ENCODE measurements at places on chromosomes 12 and 14.

GRCh38 chr12:110920324-110920910 is at the start of gene MYL2:
Gene MYL2, minus strand, starts transcription at chr12:110920579. Its CDS starts 50 bp downstream, at chr12:110920529.
- DNase-seq: no peak

- no peak for DNase-seq
These were observed 5.6 kb upstream of the HEBP1 start for GRCh38 chr12:13005649-13006048.

- no peak for DNase-seq
These were observed 17.6 kb upstream of the RNASE3 start for GRCh38 chr14:20873370-20874177.

DNA sequence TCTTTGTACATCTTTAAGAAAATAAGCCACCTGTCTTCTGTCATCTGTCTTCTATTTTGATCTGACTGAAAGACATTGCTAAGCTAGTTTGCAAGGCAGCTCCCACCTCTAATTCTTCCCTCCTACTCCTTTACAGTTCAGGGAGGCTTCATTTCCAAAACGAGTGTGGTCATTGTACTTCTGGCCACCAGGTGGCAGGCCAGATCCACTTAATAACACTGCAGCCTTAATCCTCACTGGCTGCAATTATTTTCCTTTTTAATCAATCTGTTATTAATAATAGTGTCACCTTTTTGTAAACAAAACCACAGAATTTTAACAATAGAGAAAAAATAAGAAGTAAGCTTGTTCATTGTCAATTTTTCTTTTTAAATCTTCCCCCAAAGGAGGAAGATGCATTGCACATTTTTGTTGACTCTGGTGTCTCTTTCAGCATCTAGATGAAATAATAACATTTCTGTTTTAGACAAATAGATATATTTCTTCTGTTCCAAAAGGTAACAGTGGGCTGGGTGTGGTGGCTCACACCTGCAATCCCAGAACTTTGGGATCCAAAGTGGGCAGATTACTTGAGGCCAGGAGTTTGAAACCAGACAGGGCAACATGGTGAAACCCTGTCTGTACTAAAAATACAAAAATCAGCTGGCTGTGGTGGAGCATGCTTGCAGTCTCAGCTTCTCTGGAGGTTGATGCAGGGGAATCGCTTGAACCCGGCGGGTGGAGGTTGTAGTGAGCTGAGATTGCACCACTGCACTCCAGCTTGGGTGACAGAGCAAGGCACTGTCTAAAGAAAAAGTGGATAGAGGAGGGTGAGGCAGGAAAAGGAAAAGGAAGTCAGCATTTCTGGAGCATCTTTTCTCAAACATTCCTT is 23.3 kb downstream of the GABARAPL1 start:
- peak; percentile 12 for DNase-seq

GRCh38 chr12:2710701-2711100 is 84.1 kb upstream of the FKBP4 start:
- no peak for DNase-seq

GRCh38 chr12:12645485-12645884 is 33.8 kb downstream of the CREBL2 start:
- no peak for DNase-seq

DNA sequence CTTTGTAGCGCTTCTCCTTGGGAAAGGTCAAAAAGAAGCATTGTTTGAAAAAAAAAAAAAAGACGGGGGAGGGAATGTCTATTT is at the start of gene LMO3:
Gene LMO3 (minus strand): TSS at position 46 of the 84 bp plus-strand sequence. CDS start 5,302 bp downstream, outside the sequence.
- DNase-seq: no peak

DNA sequence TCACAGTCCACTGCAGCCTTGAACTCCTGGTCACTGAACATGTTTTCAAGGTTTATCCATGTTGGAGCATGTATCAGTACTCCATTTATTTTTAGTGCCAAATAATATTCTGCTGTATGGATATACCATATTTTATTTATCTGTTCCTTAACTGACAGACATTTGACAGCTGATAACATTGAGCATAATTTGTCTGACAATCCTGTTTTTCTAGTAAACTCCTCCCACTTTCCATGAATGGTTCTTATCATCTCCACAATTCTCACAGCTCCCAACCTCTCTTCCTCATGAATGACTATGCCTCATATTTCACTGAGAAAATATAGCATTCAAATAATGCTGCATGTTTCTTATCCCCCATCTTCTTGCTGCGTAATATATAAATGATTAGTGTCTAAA is 33.3 kb downstream of the COCH start:
- no peak for DNase-seq

- DNase-seq: no peak
These were observed 67.1 kb upstream of the DDX11 start for GRCh38 chr12:31006416-31007152.
